ENCODE measurements at places on chromosomes 2 and 18.

DNA sequence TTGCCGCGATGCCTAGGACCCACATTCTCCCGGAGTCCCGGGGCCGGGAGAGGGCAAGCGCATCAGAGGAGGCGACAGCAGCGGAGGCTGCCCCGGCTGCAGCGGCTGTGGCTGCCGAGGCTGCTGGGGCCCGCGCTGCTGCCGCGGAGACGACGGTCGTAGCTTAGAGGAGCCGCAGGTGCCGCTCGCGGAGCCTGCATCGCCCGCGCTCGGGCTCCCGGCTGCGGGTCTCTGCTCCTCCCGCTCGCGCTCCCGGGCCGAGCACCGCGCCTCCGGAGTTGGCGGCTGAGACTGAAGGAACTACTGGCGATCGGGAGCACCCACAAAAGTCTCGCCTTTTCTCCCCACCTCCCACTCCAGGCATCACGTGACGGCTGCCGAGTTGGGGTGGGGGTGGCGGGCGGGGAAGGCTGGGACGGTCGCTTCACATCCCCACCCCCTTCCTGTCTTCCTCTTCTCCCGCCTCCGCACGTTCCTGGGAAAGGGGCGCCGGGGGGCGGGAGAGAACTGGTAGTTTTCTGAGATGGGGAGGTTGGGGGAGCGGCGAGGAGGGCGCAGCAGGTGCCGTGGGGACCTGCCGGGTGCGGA is at the start of gene LYPD1:
Gene LYPD1 (minus strand): TSS at position 298 of the 588 bp plus-strand sequence. CDS start 273 bp downstream, at position 25.
- peak; percentile 58 for DNase-seq
- peaks cover 38% of the 10 kb centered on the region for H3K36me3 ChIP-seq
- peak within 1 kb of the TSS; percentile 85 for H3K4me3 ChIP-seq

DNA sequence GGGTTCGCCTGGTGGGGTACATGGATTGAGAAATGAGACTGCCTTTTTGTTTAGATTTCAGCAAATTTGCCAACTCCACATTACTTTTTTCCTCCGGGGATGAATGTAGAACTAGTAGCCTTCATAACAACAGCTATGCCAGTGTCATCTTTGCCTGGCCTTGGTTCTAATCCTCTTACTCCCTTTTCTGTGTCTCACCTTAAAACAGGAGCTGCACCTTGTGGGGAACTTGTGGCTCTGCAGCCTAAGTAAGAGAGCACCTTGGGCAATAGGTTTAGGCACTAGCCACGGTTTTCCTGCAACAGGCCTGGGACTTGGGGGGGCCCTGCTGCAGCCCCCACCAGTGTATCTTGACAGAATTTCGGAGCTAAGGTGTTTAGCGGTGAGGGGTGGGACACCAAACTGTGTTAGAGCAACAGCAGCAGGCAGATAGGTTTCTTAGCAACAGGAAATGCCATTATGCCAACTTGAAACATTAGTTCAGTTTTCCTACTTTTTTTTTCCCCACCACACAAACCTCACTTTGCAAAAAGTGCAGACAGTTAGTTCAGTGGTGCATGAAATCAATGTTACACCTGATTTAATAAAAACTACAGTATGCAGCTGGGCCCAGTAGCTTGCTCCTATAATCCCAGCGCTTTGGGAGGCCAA is 173.7 kb downstream of the PRKCE start:
- H3K36me3 ChIP-seq = no peaks in the 10 kb centered on the region
- H3K27ac ChIP-seq = no peak overlapping the region
- H3K4me1 ChIP-seq = peaks cover 17% of the 10 kb centered on the region

DNA sequence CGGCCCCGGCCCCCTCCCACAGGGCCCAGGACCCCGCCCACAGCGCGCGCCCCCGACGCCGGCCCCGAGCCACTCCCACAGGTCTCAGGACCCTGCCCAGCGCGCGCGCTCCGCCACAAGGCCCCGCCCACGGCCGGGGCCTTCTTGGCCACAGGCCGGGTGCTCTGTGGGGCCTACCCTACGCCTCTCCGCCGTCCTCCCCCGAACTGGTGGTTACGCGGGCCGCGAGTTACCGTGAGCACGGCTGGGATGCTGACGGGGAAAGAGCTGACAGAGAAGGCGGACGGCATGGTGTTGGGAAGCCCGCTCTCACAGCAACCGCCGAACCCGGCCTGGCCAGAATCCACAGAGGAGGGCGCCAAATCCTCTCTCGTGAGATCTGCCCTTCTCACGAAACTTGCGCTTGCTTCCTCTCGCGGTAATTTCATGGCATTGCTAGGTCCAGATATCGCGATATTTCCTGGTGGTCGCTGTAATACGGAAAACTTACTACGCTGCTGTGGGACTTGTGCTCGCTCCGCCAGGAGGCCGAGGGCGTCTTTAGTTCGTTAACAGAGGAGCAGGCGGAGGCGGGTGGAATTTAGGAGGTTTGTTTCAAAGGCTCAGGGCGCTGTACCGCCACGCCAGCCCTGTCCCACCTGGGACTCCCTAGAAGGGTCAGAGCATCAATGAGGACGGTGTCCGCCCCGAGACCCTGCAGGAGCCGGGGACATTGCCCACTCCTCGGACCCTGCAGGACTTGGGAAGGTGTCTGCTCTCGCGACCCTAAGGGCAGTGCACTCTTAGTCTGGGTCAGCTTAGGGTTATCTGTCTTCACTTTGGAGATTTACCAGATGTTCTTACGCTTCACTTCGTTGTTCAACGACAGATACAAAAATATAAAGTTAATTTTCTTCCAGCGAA is at the start of gene TMEM18:
Gene TMEM18 (minus strand): TSS at position 351 of the 903 bp plus-strand sequence. CDS start 61 bp downstream, at position 290.
- peak within 1 kb of the TSS; percentile 90 for H3K27ac ChIP-seq
- peaks cover 28% of the 10 kb centered on the region for H3K36me3 ChIP-seq
- peaks cover 20% of the 10 kb centered on the region for H3K4me1 ChIP-seq
- peak; percentile 97 for DNase-seq
- peak within 1 kb of the TSS; percentile 98 for H3K4me3 ChIP-seq

DNA sequence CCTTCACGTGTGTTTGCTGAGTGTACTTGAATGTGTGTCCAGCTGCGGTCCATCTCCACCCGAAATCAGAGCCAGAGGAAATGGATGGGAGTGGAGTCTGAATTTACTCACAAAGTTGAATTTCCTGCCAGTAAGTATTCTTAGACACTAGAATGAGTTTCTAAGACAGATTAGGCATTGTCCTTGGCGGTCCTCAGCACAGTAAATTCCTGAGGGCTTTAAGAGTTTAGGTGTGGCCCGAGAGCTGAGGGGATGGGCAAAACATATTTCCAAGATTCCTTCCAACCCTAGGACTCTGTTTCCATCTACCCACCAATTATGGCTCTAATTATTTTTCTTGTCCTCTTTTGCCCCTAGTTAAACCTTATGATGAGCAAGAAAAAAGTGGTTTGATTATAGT is 90.3 kb upstream of the PHLPP1 start:
- no peak overlapping the region for H3K27ac ChIP-seq
- H3K4me1 ChIP-seq = peaks cover 8% of the 10 kb centered on the region
- no peak for DNase-seq
- H3K4me3 ChIP-seq = no peak overlapping the region
- H3K36me3 ChIP-seq = no peaks in the 10 kb centered on the region

GRCh38 chr18:44840058-44840790 is 159.5 kb downstream of the SETBP1 start:
- no peak overlapping the region for H3K27ac ChIP-seq
- no peak overlapping the region for H3K4me3 ChIP-seq
- peaks cover 14% of the 10 kb centered on the region for H3K4me1 ChIP-seq
- no peak for DNase-seq
- H3K36me3 ChIP-seq = no peaks in the 10 kb centered on the region

- H3K36me3 ChIP-seq = no peaks in the 10 kb centered on the region
- H3K4me3 ChIP-seq = no peak overlapping the region
- H3K27me3 ChIP-seq = no peaks in the 10 kb centered on the region
- no peak for DNase-seq
Measured at GRCh38 chr2:56009758-56010458, 86.3 kb upstream of the EFEMP1 start.

DNA sequence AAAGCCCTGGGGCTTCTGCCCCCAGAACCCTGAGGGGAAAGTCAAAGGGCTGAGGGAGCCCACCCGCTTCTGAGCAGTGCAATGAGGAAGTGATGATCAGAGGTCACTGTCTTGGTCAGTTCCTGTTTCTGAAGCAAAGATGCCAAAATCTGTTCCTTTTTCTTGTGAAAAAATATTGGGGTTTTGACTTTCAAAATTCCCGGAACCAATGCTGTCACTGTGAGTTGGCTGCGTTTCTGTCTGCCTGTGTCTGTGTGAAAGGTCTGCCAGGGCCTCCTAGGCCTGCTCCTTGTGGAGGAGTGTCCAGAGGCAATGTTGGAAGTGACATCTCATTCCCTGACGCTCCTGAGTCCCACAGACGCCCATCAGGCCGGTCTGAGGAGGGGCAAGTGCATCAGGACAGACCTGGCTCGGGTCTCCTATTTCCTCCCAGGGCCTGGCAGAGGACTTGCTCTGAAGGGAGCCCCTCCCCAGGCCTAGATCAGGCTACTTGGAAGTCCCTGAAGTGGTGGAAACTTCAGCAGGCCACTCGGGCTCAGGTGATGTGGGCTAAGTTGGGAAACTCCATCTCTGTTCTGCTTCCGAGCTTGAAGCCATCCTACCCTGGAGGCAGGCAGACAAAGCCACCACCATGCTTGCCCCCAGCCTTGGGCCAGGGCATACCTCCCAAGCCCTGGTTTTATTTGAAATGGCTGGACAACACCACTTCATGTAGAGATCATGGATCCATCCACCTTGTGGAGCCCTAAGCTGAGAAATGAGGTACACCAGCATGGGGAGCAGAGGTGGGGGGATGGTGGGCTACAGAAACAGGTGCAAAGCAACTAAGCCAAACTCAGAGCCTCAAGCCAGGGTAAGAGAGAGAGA is 51.0 kb downstream of the PKDCC start:
- DNase-seq = no peak
- H3K4me3 ChIP-seq = no peak overlapping the region
- no peak overlapping the region for H3K27ac ChIP-seq
- peaks cover 14% of the 10 kb centered on the region for H3K36me3 ChIP-seq
- peaks cover 28% of the 10 kb centered on the region for H3K4me1 ChIP-seq

DNA sequence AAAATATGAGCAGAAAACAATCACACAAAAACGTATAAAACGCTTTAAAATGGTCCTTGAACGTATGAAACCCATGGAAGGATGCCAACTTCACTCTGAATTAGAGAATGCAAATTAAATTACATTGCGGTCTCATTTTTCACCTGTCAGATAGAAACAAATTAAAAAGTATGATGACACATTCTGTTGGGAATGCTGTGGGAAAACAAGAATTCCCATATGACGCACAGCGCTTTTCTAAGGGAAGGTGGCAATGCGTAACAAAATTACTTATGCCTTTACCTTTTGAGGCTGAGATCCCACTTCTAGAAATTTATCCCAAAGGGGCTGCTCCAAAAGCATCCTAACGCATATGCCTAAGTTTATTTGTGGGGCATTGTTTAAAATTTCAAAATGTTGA is 3.8 kb upstream of the RPS7 start:
- H3K27me3 ChIP-seq = no peaks in the 10 kb centered on the region
- H3K36me3 ChIP-seq = peaks cover 17% of the 10 kb centered on the region
- peaks cover under 1% of the 10 kb centered on the region for H3K4me1 ChIP-seq
- no peak overlapping the region for H3K4me3 ChIP-seq
- H3K27ac ChIP-seq = no peak overlapping the region

DNA sequence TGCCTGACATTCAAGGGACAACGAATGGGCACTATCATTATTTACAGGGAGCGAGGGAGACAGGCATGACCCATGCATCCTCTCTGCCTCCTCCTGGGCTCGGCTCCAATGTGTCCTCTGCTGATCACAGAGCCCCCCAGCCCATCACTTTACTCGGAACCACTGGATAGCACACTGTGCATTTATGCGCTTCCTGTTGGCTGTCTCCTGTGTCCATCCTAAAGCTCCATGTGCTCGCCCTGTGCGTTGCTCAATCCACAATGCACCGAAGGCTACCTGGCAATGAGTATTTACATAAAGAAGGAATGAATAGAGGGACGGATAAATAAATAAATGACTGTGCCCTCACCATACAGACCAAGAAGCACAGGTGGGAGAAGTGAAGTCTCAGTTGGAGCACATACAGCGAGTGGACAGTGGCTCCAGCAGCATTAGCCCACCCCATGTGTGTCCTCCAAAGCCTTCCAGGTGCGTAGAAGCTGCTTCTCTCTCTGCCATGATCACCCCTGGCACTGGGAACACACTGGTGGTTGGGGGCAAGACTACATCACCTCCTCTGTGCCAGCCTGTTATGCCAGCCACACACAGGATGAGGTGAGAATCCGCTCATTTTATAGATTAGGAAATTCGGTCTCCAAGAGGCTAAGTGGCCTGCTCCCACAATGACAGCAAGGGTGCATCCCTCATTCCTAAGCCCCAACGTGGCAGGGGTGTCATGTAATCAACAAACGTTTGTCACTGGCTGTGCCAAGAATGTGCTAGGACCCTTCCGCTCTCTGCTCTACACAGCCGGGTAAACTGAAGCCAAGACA is 2.3 kb upstream of the GDF7 start:
- H3K36me3 ChIP-seq = no peaks in the 10 kb centered on the region
- H3K4me3 ChIP-seq = no peak overlapping the region
- no peak for DNase-seq
- no peak overlapping the region for H3K27ac ChIP-seq

- no peak for DNase-seq
- no peaks in the 10 kb centered on the region for H3K27me3 ChIP-seq
- no peak overlapping the region for H3K27ac ChIP-seq
- no peak overlapping the region for H3K4me3 ChIP-seq
- H3K4me1 ChIP-seq = peaks cover 10% of the 10 kb centered on the region
- no peaks in the 10 kb centered on the region for H3K36me3 ChIP-seq
Measured at GRCh38 chr18:72104851-72105250, 439.3 kb downstream of the CBLN2 start.

- no peak overlapping the region for H3K4me3 ChIP-seq
- no peaks in the 10 kb centered on the region for H3K4me1 ChIP-seq
- no peak for DNase-seq
Measured at GRCh38 chr2:28137221-28137620, 246.7 kb downstream of the BABAM2 start.

GRCh38 chr2:217118559-217119284 is 258.9 kb upstream of the TNP1 start:
- no peaks in the 10 kb centered on the region for H3K4me1 ChIP-seq
- DNase-seq = no peak
- H3K27me3 ChIP-seq = no peaks in the 10 kb centered on the region
- H3K4me3 ChIP-seq = no peak overlapping the region
- no peaks in the 10 kb centered on the region for H3K36me3 ChIP-seq

Measured in Calu3 (cell line).